ENCODE measurements at places on chromosomes 3 and 15.

DNA sequence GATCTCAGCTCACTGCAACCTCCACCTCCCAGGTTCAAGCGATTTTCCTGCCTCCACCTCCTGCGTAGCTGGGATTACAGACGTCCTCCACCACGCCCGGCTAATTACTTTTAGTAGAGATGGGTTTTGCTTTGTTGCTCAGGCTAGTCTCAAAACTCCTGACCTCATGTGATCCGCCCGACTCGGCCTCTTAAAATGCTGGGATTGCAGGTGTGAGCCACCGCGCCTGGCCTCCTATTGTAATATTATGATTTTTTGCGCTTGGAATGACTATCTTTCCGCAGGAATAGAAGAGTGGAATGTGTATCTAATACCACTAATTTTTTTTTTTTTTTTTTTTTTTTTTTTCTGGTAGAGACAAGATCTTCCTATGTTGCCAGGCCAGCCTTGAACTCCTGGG lies 1.8 kb downstream of the ARL8B start:
- no peak for DNase-seq

GRCh38 chr3:16841041-16841753 lies 43.6 kb upstream of the PLCL2 start:
- peak; percentile 6 for DNase-seq

DNA sequence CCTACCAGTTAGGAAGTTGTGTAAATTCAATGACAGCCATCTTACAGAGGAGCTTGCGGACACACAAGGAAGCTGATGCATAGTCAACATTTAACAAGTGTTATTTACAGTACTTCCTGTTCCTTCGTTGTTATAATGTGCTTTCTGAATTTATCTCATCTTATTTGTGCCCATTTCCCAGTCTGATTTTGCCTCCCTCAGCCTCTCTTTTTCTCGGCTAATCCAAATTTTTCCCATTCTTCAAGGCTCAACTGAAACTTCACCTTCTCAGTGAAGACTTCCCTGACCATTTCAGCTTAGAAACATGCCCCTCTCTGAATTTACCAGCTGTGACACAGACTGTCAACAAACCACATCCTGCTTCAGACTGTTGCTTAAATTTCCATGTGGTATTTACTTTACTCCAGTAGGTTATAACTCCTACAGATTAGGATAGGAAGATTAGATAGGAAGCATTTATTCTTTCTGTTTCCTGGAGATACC lies 55.7 kb upstream of the CP start:
- peak; percentile 38 for DNase-seq

GRCh38 chr15:99717161-99718009 lies 15.9 kb downstream of the LYSMD4 start:
- DNase-seq: no peak

GRCh38 chr15:36617529-36618196 lies 38.2 kb downstream of the CDIN1 start:
- DNase-seq: no peak

DNA sequence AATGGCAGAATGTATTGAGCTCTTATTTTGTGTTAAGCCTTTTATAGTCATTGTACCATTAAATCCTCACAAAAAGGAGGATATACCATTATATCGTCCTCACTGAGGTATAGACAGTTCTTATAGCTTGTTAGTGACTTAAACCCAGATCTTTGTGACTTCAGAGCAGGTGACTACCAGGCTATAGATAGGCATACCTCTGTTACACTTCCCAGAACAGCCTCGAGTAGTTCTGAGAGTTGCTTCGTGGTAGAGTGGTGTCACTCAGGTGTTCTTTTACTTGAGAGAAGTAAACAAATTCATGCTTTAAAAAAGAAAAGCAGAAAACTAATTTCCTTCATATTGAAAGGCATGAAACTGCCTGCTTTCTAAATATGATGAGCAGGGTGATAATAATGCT lies 59.9 kb downstream of the SEC22A start:
- no peak for DNase-seq

GRCh38 chr3:12807601-12808359 lies 11.3 kb downstream of the CAND2 start:
- no peak for DNase-seq

GRCh38 chr3:7781395-7781794 lies 720.2 kb upstream of the LMCD1 start:
- DNase-seq: no peak

GRCh38 chr3:184011937-184012889 lies 5.5 kb downstream of the ABCC5 start:
- no peak for DNase-seq

- peak; percentile 69 for DNase-seq
Observed at GRCh38 chr3:10192953-10193691, 28.4 kb downstream of the IRAK2 start.

DNA sequence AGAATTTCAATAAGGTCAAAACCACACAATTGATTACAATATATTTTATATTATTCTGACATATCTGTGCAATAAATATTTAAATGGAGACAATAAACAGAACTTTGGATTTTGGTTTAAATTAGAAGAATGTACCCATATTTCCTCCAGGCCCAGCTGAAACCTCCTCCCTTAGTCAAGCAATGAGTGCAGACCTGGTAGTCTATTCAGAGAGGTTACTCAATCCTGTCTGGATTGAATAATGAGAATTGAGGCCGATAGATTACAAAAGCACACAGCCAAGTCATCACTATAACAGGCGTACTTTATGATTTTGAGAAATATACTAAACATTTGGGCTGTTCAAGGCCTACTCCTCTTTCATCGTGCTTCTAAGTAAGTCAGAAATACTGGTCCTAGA lies 114.5 kb upstream of the STRIT1 start:
- no peak for DNase-seq

- DNase-seq: no peak
Observed at GRCh38 chr15:75891895-75892294, 11.8 kb upstream of the FBXO22 start.

All from CD4-positive, alpha-beta T cell treated with Interleukin-2 at 100 ng/mL for 4 hours (primary cell).